Vagina (tissue), 2 donors: ENCODE measurements at places on chromosomes 4 and X.

GRCh38 chr4:26864899-26865298 lies 4.3 kb downstream of the STIM2 start:
- no peak for DNase-seq

DNA sequence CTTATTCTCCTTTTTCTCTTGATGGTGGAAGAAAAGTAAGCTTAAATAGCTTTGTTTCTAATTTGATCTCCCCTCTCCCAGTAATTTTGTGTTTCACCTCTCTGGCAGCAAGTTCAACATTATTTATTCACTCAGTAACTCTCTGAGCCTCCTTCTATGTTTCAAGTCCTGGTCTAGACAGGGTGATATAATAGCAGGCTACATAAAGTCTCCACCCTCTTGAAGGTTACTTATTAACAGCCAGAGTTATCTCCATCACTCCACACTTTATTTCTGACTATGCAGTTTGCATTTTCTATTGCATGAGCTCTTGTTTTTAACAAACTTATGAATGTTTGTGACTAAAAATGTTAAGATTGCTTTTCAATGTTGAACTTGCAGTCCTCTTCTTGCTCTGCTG lies 17.8 kb upstream of the ANOS1 start:
- DNase-seq: no peak

DNA sequence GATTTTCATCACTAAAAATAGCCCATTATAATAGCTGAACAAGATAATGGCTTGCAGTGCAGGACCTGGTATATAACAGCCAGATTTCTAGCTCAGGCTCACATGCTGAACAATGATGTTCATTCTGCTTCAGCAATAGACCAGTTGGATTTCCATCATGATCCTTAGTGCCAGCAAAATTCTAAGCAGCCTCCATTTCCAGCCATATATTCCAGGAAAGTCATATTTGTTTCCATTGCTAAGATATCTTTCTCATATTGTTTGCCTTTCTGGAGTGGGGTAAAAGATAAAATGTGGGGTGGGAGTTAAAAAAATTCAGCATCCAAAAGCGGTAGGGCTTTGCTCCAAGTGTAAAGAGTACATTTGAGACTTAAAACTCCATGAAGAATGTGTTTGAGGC lies 2344.1 kb downstream of the PCDH7 start:
- no peak for DNase-seq

DNA sequence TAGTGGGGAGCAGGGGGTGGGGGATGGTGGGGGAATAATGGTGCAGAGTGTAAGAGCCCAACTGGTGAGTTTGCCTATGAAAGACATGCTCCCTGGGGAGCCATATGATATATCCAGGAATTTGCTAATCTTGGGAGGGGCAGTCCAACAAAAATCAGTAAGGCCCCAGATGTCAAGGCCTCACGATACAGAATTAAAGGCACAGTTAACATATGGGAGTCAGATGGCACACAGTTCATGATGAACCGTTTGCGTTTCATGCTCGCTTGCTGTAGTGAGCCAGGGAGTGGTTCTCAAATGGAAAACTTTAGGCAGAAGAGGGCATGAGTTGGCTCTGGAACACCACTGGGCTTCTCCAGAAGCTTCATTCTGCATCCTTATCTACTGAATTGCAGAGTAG lies 33.9 kb upstream of the VCX2 start:
- DNase-seq: no peak

GRCh38 chr4:183905593-183906488 lies 734 bp downstream of the STOX2 start:
- no peak for DNase-seq

GRCh38 chrX:21939906-21940305 lies 603 bp upstream of the SMS start:
- no peak for DNase-seq

- DNase-seq: no peak
These were observed 1112.5 kb downstream of the TECRL start for GRCh38 chr4:63296773-63297172.

DNA sequence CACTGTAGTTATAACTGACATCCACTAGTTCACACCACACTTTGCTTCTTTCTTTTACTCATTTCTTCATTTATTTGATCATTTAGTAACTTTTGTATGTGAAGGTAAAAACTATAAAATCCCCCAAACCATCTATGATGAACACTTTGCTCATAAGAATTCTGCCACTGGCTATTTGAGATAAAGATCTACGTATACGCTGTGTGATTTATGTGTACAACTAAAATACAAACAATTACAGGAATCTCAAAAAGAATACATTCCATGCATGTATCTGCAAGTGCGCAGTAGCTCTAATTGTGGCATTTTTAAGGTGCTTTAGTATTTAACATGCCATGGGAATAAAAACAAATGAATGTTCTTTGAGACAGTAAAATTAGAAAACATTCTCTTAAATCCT lies 156.9 kb upstream of the NAP1L5 start:
- no peak for DNase-seq

GRCh38 chr4:128854433-128854832 lies 44.9 kb downstream of the JADE1 start:
- no peak for DNase-seq
